ENCODE measurements at places on chromosomes 2 and 18.

DNA sequence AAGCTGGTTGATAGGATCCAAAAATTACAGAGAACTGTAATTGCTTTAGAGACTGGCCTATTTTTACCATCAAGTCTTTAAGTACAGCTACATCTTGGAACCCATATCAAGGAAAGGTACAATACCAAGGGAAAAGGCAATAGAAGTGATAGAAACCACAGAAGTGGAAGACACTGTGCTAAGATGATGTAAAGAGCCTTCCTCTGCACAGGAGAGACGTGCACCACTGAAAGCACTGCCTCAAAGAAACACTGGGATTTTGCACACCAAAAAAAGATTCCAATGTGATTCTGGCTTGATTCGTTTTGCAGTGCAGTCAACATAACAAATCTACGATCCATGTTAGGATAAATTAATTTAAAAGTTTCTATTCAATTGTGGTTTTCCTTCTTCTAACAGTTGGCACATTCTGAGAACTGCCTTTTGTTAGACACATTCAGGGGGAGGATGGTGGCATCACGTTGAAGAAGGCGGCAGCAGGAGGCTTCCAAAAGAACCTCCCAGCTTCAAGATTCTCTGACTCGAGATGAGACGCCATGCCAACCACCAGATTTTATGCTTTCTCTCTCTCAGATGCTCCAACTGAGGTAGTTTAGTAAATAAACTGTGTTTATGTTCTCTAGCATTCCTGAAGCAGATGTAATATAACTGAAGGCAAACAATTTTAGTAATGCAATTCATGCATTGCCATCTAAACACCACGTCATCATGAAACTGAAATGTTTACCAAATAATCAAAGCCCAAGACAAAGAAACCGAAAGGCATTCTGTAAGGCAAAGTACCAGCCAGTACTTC lies 102.9 kb downstream of the BCL2 start:
- no peak for DNase-seq

DNA sequence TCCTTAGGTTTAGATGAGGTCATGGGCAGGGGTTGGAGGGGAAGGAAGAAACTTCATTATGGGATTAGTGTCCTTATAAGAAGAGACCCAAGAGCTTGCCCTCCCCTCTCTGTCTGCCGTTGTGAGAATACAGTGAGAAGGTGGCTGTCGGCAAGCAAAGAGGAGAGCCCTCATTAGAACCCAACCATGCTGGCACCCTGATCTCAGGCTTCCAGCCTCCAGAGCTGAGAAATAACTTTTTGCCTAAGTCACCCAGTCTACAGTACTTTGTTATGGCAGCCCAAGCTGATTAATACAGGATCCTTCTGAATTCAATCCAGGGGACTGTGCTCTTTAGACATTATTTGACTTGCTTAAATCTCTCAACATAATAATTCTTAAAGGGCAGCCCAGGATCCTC lies 209.0 kb downstream of the RNF152 start:
- no peak for DNase-seq

- peak; percentile 32 for DNase-seq
These were observed 85.3 kb upstream of the ZNF397 start for GRCh38 chr18:35155398-35156117.

DNA sequence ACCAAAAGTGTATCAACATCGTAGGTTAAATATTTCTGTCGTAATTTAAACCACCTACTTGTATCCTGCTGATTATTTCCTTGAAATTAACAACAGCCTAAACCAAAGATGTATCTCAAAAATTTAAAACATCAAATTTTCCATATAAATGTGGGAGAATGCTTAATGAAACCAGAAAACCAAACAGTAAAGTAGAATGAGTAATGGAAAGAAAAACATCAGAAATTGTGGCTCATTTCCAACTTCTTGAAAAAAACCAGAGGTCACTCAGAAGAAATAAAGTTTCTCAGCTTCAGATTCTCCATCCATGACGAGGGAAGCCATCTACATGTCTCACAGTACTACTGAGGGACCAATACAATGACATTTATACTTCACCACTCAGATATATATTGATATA lies 296.5 kb downstream of the NOL4 start:
- DNase-seq, result peak; percentile 91

DNA sequence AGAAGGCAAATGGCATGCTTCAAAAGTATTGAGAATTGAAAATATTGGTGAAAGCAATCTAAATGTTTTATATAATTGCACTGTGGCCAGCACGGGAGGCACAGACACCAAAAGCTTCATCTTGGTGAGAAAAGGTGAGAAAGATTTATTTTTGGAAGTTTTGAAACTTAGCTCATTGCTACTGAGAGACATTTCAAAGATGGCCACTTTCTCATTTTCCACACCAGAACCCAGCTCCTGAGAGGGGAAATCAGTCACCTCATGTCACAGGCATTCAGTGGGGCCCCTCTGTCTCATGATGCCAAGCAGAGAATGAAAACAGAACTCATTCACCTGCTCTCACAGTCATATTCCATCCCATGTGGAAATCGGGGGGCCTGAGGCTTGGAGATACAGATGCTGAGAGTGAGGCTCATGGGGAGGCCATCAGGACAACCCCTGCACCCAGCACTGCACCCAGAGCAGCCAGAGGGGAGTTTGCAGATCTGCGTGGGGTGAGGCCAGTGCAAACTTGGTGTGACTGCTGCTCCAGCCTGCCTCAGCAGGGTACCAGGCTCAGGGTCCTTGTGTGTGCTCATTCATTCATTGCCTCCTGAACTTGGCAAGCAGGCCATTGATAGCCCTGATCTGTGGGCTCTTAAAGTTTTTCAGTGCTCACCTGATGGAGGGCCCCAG lies 31.4 kb downstream of the IL18R1 start:
- no peak for DNase-seq

DNA sequence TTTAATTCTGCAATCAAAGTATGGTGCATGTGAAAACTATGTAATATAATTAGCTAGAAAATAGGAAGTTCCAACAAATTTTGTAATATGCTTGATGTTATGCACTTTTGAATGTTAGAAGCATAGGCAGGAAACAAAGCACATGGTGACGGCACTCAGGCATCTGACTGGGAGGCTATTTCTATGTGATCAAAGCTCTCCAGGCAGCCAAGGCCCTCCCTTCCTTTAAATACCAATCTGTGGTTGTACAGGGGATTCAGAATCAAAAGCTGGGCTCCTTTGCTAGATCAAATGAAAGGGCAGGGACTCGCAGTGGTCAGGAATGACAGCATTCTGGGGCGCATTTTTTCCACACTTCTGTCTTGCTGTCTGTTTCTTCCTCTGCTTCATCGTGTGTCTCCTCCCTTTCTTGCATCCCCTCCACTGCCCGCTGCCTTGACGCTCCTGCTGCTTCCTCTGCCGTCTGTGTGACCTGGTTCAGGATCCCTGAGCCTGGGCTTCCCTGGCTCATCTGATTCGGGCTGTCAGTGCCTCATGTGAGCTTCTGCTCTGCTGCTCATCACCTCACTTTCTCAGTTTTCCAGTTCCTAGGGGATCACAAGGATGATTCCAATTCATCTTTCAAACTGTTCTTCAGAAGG lies 30.9 kb downstream of the TMEM182 start:
- DNase-seq, result no peak

- DNase-seq, result peak; percentile 24
These were observed 70.1 kb downstream of the NABP1 start for GRCh38 chr2:191748059-191748461.

- no peak for DNase-seq
These were observed 559.5 kb upstream of the GCFC2 start for GRCh38 chr2:76270096-76270710.

Measured in astrocyte of the spinal cord (primary cell).